Hematopoietic multipotent progenitor cell treated with erythropoietin and hydrocortisone succinate and interleukin-3 and kit ligand, for 6 days (in vitro differentiated cells): ENCODE measurements at places on chromosomes 1 and 21.
A peak's percentile ranks its signal among the peaks of the same experiment; 100 is the strongest.

DNA sequence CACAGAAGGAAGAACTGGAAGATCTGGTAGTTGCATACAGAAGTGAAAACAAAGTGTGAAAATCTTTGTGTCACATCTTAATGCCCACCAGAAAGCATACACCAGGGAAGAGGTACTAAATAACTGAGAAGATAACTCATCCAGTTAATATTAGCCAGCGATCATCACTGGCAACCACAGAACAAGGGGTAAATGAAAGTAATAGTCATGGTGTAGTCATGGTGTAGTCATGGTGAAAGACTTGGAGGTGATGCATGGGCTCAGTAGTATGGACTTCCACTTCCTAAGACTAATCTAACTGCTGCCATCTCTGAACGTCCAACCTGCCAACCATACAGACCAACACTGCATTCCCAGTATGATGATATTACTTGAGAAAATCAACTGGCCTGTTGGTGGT, 481.2 kb upstream of the NR5A2 start:
- DNase-seq: no peak

DNA sequence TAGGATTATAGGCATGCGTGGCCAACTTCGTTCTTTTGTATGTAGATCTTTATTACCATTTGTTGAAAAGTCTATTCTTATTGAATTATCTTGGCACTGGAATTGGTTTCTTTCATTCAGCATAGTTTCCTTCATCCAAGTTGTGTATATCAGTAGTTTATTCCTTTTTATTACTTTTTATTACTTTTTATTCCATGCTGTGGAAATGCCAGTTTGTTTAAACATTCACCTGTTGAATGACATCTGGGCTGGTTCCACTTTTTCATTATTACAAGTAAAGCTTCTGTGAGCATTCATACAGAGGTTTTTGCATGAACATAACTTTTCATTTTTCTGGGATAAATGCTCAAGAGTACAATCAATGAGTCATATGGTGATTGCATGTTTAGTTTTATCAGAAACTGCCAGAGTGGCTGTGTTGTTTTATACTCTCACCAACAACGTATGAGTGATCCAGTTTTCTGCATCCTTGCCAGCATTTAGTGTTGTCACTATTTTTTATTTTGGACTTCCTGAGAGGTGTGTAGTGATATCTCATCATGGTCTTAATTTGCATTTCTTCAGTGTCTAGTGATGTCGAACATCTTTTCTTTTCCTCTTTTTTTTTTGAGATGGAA, 28.6 kb downstream of the PTPRU start:
- DNase-seq: no peak

DNA sequence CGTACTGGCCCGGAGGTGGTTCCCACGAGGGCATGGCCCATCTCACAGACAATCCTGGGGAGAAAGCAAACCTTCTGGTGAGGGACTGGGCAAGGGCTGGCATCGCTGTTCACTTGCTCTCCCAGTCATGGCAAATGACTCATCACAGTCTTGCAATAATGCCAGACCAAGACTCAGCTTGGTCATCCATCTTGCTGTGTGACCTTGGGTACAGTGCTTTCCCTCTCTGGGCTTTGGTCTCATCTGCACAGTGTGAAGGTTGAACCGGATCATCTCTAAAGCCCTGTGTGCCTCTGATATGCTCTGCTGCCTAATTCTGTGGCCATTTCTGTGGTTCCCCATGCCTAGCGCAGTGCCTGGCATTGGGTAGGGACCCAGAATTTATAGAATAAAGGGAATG, 143.6 kb upstream of the CD34 start:
- DNase-seq: no peak

DNA sequence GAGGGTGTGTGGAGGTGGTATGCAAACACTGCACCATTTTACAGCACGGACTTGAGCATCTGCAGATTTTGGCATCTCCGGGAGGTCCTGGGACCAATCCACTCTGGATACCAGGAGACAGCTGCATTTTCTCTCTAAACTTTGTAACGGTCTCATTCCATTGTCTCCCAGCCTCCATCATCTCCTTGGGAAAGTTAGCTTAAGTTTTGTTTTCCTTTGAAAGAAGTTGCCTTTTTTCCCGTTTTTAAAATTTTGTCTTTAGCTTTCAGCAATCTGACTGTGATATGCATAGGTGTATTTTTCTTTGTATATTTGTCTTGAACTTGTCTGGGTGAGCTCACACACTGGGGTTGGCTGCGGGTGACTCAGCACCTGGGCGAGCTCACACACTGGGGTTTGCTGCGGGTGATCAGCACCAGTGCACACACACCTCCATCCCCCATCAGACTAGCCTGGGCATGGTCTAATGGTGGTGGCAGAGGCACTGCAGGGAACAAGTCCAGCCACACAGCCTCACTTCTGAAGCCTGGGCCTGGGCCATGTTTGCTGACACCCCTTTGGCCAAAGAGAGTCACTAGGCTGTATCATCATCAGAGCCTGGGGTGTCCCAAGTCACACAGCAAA, 32.1 kb upstream of the COL18A1 start:
- no peak for DNase-seq

- DNase-seq: no peak
Observed at GRCh38 chr1:11703357-11704193, 12.1 kb downstream of the DRAXIN start.

- peak; percentile 80 for DNase-seq
Observed at GRCh38 chr1:204507317-204508105, 8.7 kb upstream of the MDM4 start.

- DNase-seq: peak; percentile 96
Observed at GRCh38 chr21:41112740-41113692, 54.9 kb upstream of the BACE2 start.
